ENCODE measurements at places on chromosomes 2 and 18. TPM values are rescaled to one million over a fixed set of nuclear protein-coding genes. Genes with fewer than 3 reads are reported as not detected.

- DNase-seq: no peak
Observed at GRCh38 chr2:73859721-73860586, 31.2 kb downstream of the STAMBP start.

DNA sequence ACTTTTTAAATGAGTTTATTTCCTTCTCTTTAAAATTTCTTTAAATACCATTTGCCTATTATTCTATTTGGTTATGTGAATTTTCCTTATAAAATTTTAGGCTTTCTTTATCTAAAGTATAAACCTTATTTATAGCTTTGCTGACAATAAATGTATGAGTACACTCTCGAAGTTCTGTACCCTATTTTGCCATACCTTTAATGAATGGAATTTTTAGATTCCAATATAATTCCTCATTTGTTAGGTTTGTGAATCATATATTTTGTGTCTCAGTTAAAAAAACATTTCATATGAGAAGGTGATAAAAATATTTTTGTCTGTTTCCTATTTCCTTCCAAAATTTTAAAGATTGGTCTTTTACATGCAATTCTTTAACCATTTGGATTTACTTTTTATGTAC, 427.4 kb upstream of the SLC8A1 start:
- DNase-seq: no peak

REG1A gene
- 0.87 TPM for total RNA-seq

TNFRSF11A gene
- total RNA-seq: 3.0 TPM

DNA sequence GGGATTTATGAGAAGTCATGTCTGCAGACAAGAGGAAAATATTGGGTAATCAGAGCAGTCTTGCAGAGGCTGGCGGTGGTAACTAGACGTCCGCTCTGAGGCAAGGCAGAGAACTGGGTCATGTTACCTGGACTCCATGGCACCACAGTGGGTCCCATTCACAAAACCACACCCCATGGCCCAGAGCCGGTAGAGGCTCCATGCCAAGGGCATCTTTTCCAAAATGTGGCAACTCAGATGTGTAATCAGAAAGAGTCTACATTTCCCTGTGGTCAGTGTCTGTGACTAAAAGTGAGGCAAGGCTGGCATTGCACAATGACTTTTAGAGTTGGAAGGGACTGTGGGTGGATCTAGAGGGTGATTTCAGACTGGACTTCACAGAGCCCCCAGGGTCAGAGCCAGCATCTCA, 113.1 kb downstream of the MREG start:
- DNase-seq: no peak

DNA sequence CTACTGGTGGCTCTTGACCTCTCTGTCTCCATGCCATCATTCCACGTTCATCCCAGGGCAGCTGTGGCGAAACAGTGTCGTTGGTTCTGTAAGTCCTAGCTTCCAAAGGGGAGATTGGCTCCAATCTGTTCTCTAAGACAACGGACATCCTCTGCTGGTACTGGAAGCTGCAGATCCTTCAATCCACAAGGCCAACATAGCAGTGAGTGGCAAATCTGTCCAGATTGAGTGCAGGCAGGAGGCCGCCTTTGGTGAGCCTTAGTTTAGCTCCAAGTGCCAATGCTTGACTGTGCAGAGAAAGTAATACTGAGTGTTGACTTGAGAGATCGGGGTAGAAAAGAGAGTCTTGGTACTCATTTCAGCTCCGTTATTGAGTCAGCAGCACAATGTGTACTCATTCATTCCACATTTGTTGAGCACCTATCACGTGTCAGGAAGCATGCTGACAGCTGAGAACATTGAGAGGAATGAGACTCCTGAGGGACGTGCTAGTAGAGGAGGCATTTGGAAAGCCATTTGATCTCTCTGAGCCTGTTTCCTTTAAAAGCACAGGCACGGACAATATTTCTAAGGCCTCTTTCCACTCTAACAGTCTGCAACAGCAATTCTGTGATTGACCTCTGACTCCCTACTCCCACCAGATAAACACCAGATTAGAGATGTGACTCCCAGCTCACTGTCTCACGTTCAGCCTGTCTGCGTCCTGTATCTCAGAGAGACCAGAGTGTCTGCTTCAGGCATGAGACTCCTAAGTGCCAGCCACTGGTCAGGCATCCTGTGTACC, 306.0 kb downstream of the CLIP4 start:
- no peak for DNase-seq

GRCh38 chr2:29751390-29751789, 170.0 kb downstream of the ALK start:
- no peak for DNase-seq

DNA sequence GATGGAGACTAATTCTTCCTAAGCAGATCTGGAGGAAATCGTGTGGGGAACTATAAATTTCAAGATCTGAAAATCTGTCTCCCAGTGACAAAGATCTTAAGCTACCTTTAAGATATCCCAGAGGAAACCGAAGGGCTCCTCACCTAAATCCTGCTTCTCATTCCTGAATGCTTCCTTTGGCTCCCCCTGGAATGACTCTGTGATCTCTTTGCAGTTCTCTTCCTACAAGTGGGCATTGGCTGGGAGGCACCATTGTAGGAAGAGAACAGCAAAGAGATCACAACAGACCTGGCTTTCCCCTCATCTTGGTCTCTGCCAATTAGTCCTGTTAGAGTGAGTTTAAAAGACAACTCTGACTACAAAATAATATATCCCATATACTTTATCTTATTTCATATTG, 70.0 kb upstream of the KCNH7 start:
- no peak for DNase-seq

TNFAIP6 gene
- total RNA-seq: 9.4 TPM

DNA sequence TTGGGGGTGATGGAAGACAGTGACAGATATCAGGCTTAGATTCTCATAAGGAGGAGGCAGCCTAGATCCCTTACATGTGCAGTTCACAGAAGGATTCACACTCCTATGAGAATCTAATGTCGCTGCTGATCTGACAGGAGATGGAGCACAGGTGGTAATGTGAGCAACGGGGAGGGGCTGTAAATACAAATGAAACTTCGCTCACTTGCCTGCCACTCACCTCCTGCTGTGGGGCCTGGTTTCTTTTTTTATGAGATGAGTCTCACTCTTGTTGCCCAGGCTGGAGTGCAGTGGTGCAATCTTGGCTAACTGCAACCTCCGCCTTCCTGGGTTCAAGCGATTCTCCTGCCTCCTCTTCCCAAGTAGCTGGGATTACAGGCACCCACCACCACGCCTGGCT, 258.6 kb downstream of the EN1 start:
- no peak for DNase-seq

CCT4 gene
- 82.3 TPM for total RNA-seq

DNA sequence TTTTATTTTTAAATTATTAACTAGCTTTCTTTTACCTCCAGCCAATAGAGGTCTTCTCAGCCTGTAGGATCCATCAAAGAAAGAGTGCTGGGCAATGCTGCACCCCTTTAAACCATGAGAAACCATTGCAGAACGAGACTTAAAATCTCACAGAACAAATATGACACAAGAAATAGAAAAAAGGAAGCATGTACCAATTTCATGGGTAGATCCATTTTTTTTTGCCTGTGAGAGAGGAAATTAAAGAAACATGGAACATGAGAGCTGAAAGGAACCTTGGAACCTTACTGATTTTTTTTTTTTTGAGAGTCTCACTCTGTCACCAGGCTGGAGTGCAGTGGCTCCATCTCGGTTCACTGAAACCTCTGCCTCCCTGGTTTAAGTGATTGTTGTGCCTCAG, 14.0 kb downstream of the HRH4 start:
- no peak for DNase-seq

All from testis (tissue), 5 donors.